ENCODE measurements at places on chromosomes 11 and 22.

DNA sequence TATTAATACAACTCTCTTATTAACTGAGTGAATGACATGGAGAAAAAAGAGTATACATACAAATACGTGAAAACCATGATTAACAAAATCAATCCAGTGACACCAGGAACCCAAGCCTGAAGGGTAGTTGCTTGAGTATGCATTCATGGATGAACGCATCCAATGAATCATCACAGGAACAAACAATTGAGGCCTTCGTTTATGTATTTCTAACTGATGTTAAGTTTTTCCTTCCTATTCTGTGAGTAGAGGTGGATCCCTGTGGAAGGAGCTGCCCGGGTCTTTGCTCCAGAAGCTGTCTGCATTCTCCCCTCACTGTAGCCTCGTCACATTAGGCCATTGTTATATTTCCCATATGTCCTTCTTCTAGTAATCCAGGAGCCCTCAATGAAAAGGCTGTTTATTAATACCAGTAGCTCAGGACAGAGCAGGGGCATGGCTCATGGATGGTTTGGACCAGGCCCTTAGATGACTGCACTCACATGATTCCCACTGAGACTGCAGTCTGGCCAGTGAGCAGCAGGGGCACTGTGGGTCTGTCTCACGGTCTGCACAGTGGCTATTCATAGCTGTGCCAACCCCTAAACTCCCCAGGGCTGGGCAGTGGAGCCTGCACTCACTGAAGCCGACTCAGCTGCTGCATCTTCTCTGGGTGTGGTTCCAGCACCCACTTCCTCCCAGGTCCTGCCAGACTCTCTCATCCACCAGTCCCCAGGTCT lies 128.1 kb upstream of the TOP3B start:
- DNase-seq: peak; percentile 4

- DNase-seq: no peak
Measured at GRCh38 chr11:1830322-1831223, 4.2 kb upstream of the SYT8 start.

DNA sequence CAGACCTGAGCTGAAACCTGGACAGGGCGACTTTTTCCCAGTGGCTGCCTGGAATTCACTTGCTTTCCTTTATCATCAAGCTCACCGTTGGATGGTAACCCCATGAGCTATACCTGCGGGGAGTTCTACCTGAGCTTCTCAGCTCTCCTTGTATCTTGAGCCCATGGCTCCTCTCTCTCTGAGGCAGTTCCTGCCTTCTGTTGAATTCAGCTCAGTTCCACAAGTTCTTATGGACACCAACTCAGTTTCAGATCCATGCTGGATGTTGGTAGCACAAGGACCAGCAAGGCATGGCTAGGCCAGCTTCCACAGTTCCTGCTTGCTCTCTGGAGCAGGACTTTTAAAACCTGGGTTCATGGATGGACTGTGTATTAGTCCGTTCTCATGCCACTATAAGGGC lies 58.3 kb upstream of the AMPD3 start:
- DNase-seq: no peak

GRCh38 chr22:21803811-21804249 lies 63.6 kb downstream of the MAPK1 start:
- no peak for DNase-seq

GRCh38 chr11:69467196-69467595 lies 14.3 kb upstream of the LINC01488 start:
- DNase-seq: no peak
